ENCODE measurements at places on chromosomes 7 and 10.
A peak's percentile ranks its signal among the peaks of the same experiment; 100 is the strongest.

GRCh38 chr10:52335665-52336064 lies 21.6 kb downstream of the DKK1 start:
- no peak for DNase-seq

- no peak for DNase-seq
These were observed 26.3 kb upstream of the IFRD1 start for GRCh38 chr7:112423987-112424386.

- DNase-seq: no peak
These were observed 106.4 kb upstream of the CDCA7L start for GRCh38 chr7:22051886-22052673.

GRCh38 chr7:41538810-41539724 lies 163.8 kb downstream of the INHBA start:
- DNase-seq: no peak

GRCh38 chr10:45255706-45256105 lies 59.7 kb downstream of the OR13A1 start:
- no peak for DNase-seq

GRCh38 chr7:126303926-126304325 lies 948.8 kb downstream of the GRM8 start:
- no peak for DNase-seq

GRCh38 chr7:31047313-31048146 lies 4.6 kb upstream of the ADCYAP1R1 start:
- DNase-seq: no peak

DNA sequence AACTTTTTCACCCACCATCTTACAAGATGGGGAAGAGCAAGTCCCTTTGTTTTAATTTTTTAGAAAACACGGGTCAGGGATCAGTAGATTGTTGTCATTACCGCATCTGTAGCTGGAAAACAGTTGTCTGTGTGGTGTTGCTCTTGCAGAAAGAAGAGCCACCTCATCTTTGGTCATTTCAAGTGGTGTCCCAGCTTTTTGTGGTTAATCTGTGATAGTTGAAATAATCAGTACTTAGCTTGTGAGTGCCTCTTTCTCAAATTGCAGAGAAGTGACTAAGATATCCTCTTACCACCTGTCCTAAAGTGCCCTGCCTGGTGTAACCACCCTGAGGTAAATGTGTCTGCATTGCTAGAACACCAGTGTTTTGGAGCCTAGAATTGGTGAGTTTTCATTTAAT lies 5.5 kb downstream of the PRPF18 start:
- DNase-seq: no peak

GRCh38 chr10:72338180-72338579 lies 16.5 kb downstream of the DNAJB12 start:
- no peak for DNase-seq

DNA sequence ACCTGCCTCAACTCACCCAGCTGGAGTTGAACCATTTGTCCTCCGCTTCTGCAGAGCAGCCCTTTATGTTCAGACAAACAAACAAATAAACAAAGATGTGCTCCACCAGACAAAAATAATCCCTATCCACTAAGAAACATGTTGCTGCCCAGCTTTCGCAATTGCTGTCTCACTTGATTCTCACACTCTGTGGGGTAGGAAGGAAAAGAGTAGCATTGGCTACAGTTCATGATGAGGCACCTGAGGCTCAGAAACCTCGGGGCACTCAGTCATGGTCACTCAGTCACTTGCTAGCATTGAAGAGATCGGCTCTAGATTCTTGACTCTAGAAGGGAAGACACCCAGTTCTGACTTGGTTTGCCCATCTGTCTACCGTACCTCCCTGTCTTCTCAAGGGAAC lies 88.0 kb upstream of the ZMIZ1 start:
- no peak for DNase-seq

DNA sequence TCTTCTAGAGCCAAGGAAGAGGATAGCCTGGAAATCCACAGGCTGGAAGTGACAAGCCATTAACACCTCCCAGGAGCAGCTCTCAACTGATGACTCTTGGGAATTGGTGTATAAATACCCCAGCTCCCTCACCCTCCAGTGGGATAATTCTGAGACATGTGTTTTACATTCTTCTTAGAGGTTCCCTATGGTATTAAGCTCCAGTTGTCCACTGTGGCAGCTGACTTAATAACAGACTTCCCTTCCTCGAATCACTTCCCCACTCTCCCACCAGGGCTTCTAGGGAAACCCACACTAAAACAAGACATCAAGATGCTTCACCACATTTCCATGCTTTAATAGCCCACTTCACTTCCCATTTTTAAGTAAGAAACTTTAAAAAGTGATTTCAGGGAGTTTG lies 47.2 kb downstream of the FAM107B start:
- DNase-seq: no peak

DNA sequence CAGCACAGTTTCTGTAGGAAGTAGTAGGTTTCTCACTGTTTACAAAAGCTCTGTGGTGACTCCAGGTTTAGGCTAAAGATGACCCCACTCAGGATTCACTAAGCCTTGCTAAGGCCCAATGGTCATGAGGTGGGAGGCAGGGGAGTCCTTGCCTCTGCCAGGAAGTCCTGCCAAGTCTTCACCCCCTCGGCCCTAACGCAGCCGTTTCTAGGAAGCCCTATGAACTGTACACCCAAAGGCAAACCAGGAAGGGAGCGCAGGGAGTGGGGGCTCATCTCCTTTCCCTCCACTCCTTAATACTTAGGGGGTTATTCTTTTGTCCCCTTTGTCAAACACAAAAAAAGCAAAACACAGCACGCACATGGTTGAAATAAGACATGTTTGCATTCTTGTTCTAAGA lies 64.6 kb downstream of the CTBP2 start:
- DNase-seq: no peak

- no peak for DNase-seq
These were observed 355.2 kb downstream of the SUGCT start for GRCh38 chr7:40489844-40490602.

DNA sequence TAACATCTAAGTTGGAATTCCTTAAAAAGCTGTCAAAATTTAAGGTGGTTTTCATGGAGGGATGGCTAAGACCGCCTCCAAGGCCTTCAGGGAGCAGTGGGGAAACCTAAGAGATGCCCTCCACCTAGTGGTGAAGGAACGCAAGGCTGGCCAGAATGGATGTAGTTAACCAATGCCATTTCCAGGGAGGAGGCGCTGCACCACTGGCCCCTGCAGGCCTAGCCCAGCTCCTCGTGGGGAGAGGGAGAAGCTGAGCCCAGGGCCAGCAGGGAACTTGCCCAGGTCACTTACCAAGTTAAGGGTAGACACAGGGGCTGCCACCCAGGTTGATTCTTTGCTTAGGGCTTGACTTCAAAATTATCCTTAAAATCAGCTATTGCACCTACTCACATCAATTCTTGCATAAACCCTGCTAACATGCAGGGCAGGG lies 32.0 kb downstream of the FIGNL1 start:
- DNase-seq: peak; percentile 80

DNA sequence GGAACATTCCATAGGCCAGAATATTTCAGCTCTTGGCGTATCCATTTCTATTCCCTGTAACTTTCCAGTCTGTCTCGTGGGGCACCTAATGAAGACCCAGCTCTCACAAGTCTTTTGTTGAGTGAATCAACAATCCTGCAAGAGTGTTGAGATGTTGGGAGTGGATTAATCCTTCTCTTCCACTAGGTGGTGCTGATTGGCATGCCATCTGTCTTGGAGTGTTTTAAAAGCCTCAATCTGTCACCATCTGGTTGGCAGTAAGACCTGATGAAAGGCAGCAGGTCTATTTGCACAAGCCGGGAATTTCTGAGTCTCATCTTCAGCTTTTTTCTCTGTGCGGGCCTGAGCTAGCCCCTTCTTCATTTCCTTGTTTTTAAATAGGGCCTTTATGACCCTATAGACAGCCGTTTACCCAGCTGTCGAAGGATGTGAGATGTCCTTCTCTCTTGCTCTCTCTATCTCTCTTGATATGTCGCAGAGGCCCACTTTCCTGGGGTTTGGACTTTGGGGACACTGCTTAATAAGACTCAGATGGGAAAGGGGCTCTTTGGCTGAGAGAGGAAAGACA lies 180.5 kb downstream of the ZNF365 start:
- no peak for DNase-seq

GRCh38 chr10:33832124-33832787 lies 497.8 kb upstream of the NRP1 start:
- no peak for DNase-seq

GRCh38 chr7:87188930-87189329 lies 30.6 kb downstream of the TMEM243 start:
- no peak for DNase-seq

Data from endothelial cell (in vitro differentiated cells).